ENCODE measurements at places on chromosomes 4 and X.

- DNase-seq: peak; percentile 54
These were observed 115.7 kb upstream of the FAM9B start for GRCh38 chrX:9149501-9150245.

- DNase-seq: no peak
These were observed 39.6 kb upstream of the FBXW7 start for GRCh38 chr4:152575533-152575932.

GRCh38 chr4:119125931-119126330 is 9.7 kb upstream of the MYOZ2 start:
- no peak for DNase-seq

DNA sequence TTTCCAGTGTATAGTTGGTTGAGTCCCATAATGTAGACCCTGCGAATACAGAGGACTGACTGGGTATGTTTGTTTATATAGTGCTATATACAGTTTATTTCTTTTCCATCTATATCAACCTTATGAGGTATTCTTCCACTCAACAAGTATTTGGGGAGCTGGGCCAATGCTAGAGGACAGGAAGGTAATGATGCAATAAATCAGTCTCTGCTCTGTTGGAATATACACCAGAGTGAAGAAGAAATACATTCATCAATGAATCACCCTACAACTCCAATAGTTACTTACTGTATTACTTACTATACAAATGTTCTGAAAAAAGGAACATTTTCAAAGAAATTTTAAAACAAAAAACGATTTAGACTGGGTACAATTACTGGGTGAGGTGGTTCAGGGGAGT is 2.1 kb upstream of the ARSJ start:
- peak; percentile 63 for DNase-seq

DNA sequence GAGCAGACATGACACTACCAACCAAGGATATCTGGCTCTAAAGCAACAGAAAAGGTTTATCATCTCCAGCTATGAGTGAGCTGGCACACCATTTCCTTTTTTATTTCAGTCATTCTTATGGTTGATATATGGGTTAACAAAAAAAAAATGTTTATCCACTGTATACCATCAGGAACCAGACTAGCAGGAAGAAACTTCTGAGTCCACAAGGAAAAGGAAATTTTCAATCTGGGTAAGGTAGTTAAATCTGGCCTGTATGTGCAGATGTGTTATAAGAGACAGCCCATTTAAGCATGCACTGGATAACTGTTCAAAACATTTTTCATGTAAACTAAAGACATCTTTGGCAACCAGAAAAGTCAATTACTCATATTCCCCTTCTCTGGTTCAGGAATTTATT is 35.0 kb downstream of the AMMECR1 start:
- DNase-seq: no peak

GRCh38 chr4:35201403-35201802 is 1042.9 kb downstream of the ARAP2 start:
- no peak for DNase-seq

DNA sequence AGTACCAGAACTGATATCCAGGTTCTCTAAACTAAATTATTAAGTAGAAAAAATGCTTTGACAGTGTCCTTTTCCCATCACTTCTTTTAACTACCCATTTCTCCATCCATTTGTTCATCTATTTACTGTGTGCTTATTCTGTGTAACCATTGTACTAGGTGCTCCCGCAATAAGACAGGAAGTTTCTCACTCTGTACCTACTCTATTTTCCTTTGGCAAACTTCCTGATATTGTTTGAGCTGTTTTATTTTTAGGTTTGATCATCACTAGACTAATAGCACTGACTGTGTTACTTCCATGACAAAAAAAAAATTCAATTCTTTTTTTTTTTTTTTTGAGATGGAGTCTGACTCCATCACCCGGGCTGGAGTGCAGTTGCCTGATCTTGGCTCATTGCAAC is 102.5 kb upstream of the CASK start:
- no peak for DNase-seq

DNA sequence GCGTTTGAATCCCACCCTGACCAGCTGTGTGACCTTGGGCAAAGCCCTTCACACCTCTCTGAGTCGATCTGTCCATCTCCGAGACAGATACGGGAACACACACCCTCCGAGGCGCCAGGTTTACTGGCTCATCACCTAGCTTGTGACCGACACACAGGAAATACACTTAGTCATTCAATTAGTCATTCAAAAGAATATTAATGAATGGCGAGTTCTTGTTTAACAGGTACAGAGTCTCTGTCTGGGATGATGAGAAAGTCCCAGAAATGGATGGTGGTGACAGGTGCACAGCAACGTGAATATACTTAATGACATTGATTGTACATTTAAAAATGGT is 80.6 kb downstream of the PPP2R2C start:
- no peak for DNase-seq

DNA sequence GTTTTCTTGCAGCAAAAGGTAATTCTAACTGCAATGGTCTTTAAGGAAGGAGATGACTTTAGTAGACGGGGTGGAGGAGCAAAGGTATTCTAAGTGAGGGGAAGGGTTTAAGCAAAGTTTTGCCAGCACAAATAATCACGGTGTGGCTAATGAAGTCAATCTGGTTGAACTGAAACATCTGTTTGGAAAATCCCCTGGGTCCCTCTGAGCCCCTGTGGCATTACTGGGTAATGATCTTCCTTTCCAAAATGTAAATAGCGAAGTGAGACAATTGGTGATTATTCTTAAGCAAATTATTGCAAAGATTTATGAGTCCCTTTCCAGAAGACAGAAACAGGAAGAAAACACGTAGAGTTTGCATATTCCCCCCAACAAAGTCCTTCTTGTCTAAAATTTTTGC is 47.2 kb downstream of the FGFBP1 start:
- DNase-seq: no peak

GRCh38 chrX:72069350-72070160 is 62.2 kb downstream of the RTL5 start:
- DNase-seq: no peak

DNA sequence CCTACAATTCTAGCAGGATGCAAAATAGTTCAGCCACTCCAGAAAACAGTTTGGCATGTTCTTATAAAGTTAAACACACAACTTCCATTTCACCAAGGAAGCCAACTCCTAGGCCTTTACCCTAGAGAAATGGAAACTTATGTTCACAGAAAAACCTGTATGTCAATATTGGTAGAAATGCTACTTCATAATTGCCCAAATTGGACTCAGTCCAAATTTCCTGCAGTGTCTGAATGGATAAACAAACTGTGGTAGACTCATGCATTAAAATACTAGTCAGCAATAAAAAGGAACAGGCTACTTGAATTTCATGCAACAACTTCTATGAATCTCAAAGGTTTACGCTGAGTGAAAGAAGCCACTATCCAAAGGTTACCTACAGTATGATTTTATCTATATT is 1738.8 kb upstream of the IGFBP7 start:
- no peak for DNase-seq

GRCh38 chrX:29257521-29257920 is 670.3 kb downstream of the IL1RAPL1 start:
- peak; percentile 83 for DNase-seq
